GM06990 (cell line): ENCODE measurements at places on chromosomes 12 and 14.

- no peak for DNase-seq
These were observed 1.9 kb upstream of the KRT79 start for GRCh38 chr12:52836042-52836466.

DNA sequence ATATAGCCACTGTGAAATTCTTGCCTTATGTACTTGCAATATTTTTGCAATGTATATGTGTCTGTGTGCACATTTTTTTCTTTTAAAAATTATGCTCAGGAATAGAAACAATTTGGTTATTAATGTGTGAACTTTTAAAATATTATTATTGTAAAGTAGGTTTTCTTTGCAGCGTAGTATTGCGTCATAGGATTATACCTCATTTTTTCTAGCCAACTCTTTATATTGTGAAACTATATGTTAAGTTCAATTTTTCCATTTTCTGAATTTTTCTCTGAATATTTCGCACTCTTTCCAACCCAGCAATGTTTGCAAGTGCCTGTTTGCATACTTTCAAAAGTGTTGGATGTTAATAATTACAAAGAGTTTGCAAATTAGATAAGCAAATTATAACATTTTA is 471.6 kb upstream of the LMO3 start:
- no peak for DNase-seq

- no peak for DNase-seq
These were observed 707.3 kb downstream of the MED13L start for GRCh38 chr12:115570069-115570777.

- no peak for DNase-seq
These were observed 12.8 kb upstream of the WSB2 start for GRCh38 chr12:118073768-118074167.

GRCh38 chr12:89162589-89163261 is 189.6 kb downstream of the DUSP6 start:
- peak; percentile 49 for DNase-seq

DNA sequence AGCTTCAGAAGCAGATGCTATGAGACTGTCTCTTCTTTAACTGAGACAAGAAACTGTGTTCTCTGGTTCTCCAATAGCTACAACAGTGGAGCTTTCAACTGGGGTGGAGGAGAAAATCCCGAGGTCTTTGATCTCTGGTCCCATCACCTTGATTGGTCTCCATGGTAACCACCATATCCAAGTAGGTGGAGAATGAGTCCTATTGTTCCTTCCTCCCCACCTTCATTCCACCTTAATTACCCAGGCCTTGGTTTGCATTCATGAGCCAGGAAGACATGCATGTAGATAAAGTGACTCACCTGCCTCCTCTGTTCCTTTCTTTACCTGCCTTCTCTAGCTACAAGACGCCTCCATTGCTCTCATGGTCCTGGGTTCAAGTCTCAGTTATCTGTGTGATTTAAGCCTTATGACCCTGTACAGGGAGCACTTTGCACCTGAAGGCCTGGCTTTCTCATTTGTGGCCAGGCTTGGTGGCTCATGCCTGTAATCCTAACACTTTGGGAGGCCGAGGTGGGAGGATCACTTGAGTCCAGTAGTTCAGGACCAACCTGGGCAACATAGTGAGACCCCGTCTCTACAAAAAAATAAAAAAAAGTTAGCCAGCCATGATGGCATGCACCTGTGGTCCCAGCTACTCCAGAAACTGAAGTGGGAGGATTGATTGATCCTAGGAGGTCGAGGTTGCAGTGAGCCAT is 157.7 kb upstream of the TBX3 start:
- DNase-seq, result no peak

DNA sequence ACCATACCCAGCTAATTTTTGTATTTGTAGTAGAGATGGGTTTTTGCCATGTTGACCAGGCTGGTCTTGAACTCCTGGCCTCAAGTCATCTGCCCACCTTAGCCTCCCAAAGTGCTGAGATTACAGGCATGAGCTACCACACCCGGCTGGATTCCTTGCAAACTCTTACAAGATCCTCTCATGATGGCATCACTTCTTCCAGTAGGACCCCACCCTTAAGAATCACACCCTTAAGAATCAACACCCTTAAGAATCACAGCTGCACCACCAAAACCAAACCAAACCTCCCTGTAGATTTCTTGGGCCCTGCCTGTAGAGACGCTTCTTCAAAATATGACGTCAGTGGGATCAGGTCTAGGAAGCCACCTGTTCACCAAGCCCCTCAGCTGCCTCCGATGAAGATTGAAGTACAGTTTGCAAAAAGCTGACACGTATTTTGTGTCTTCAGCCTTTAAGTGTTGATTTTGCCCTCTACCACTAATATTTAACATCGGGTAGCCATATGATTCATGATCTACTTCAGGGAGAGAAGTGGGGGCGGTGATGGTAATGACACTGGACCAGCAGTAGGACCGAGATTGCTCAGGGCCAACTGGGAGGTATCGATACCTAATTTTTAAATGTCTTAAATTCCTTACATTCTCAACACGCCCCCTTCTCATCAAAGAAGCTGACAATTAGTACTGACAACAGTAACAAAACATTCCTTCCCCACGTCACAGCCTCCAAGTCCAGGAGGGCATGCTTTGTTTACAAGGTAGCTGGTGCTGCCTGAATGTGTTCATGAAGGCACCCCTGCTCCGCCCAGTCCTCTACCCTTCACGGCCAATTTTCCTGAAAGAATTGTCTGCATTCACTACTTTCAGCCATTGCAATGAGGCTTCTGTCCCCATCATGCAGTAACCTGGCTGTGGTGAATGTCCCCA is 57.2 kb downstream of the ESRRB start:
- no peak for DNase-seq

- DNase-seq, result no peak
These were observed 21.8 kb downstream of the MDM1 start for GRCh38 chr12:68310370-68310769.

GRCh38 chr14:20723488-20723887 is 22.2 kb upstream of the EDDM3A start:
- DNase-seq, result no peak

- no peak for DNase-seq
These were observed 65.2 kb downstream of the ARL6IP4 start for GRCh38 chr12:123045678-123046077.

DNA sequence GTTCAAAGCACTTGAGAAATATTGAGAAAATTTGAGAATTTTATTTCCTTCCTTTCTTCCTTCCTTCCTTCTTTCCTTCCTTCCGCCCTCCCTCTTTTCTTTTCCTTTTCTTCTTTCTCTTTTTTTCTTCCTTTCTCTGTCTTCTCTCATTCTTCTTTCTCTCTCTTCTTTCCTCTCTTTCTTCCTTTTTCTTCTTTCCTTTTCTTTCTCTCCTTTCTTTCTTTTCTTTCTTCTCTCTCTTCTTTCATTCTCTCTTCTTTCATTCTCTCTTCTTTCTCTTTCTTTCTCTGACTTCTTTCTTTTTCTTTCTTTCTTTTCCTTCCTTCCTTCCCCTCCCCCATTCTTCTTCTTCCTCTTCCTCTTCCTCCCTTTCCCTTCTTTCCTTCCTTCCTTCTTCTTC is 44.9 kb downstream of the CD163L1 start:
- DNase-seq, result no peak

GRCh38 chr12:93336291-93336741 is 41.4 kb upstream of the NUDT4 start:
- no peak for DNase-seq

GRCh38 chr14:87076146-87076545 is 916.8 kb downstream of the GALC start:
- DNase-seq, result no peak

DNA sequence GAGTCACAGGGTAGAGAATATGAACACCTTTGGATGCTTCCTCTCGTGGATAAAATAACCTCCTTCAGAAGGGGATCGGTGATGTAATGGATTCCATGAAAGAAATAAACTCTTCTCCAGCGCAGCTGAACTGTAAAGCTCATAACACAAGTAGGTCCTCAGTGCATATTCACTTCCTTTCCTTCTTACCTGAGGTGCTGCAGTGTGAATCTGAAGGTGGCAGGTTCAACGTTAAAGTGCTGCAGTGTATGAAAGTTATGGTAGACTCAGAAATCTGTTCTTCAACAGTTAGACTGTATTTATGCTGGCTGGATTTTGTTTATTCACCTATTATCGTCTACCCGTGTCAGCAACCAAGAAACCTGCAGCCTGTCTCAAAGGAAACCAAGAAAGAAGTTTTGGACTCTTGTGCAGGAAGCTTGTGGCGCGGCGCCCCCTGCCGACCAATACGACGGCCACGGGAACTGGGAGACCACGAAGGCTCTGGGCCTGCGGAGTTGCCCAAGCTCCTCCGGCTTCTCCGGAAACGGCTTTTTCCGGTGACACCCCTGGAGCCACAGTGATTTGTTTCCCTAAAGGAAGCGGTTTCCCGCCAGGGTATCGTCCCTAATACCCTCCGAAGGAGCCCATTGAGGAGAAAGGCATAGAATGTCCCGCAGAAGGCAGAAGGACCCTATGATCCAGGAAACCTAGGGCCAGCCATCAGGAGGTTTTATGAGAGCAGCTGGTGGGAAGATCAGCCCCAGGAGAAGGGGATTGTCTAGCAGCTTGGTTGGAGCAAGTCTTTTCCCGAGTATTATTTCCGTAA is 17.6 kb upstream of the RNASE3 start:
- DNase-seq, result peak; percentile 71

DNA sequence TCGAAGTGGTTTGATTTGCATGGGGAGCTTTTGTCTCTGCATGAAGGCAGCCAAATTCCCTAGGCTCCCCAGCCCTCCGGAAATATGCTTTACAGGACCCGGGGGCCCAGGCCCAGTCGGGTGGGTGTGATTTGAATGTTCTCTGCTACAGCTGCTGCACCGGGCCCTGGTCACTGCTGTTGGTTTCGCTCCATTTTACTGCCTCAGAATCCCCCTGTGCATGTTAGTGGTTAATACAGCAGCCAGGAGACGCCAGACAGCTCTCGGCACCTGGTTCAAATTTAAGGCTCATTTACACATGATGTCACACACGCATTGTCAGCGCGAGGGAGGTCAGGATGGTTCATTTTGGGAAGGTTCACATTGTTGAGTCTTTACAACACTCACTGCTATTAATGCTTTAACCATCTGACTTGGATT is 99.6 kb downstream of the SLC38A6 start:
- DNase-seq, result peak; percentile 20

DNA sequence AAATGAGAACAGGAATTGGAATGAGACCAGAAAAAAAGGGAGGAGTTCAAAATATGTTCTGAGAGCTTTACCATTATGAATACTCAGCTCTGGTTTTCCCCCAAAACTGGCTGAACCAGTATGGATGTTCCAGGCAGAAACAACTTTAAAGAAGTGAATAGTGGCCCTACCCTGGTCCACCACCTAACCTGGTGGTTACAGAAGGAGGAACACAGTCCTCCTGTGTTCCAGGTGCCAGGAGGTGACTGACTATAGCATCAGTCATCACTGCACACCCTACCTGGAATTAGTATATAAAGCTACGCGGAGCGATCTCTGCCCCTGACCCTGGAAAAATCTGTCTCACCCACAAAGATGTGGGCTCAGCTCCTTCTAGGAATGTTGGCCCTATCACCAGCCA is at the start of gene A2ML1:
TSS of gene A2ML1 (plus strand) at position 324 of the 400 bp plus-strand sequence. CDS start at position 355, 31 bp downstream.
- no peak for DNase-seq

DNA sequence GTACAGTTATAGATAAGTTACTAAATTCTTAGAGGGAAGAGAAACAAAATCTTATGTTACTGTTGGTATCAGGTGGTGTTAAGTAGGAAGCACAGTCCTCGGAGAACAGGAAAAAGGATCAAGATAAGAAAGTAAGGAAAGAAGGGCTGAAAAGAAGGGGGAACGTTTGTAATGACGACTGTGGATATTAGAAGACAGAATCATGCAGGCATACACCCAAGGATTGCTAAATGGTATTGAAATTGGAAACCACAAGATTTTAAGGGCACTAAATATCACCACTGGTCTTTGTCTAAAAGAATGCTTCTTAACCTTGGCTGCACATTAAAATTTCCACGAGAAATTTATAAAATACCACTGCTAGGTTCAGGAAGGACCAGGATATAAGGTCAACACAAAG is 34.1 kb upstream of the ERGIC2 start:
- no peak for DNase-seq

GRCh38 chr14:20412876-20413743 is at the start of gene TEP1:
Gene TEP1, minus strand, starts transcription at chr14:20413501. Its CDS starts 5,062 bp downstream, at chr14:20408439.
- DNase-seq, result peak; percentile 83

GRCh38 chr14:99790978-99791376 is 2.2 kb upstream of the EML1 start:
- no peak for DNase-seq

DNA sequence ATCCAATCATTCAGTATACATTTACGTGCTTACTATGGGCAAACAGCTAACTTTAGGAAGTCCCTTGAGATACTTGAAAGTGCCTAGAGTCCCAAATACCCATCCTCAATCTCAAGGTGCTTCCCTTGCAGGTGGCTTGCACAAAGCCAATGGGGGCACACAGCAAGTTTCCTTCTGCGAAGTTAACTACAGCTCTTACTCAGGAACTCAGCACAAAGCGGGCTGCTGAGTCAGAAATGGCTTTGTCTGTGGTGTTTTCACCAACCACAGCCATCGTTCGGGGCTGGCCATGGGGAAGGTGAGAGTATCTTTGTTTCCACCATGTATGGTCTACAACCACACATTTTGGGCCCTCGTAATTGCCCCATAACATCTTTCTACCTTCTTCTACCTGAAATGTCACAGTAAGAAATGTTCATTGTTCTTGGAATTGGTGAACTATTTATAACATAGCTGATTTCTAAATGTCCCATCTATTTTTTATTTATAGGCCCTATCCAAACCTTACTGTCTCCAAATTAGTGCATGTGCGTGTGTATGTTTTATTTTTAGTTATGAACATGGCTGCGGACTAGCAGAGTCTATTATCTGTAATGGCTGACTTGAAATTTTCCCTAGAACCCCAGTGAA is 13.9 kb downstream of the MFAP5 start:
- DNase-seq, result peak; percentile 76

DNA sequence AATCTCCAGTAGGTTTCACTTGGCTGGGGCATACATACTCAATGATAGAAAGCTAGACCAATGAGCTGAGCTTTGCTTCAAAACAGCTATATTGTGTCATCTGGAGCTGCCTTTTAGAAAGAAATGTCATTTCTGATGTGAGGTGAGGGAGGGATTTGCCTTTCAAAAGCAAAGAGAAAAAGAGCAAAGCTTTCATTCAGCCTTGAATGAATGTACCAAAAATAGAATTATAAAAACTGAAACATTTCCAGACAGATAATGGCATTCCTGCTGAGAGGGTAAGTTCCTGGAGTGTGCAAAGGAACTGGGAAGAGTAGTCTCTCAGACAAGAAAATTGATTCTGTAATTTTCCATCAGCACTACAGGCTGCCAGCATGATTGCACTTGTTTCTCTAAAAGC is 710.0 kb downstream of the LRFN5 start:
- DNase-seq, result no peak
